ENCODE measurements at places on chromosomes 16 and 17.

GRCh38 chr16:67030221-67030962, 1.4 kb downstream of the CBFB start:
- no peak for DNase-seq

DNA sequence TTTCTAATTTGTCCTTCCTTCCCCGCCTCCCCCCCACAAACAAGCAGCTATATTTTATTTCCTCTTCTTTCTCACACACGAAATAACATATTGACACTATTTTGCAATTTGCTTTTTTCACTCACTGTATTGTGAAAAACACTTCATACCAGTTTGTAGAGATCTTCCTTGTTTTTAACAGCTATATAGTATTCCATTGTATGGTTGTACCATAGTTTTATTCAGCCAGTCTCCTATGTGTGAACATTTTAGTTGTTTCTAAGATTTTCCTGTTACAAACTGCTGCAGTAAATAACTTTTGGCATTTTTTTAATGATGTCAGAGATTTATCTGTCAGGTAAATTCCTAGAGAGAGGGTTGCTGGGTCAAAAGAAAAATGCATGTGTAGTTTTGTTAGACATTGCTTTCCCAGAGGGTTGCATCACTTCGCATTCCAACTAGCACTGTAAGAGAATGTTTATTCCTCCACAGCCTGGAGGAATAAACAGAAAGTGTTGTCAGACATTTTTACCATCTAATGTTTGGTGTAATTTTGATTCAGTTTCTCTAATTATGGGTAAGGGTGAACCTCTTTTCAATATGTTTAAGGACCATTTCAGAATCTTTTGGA, 101.2 kb downstream of the MRTFB start:
- DNase-seq = no peak

DNA sequence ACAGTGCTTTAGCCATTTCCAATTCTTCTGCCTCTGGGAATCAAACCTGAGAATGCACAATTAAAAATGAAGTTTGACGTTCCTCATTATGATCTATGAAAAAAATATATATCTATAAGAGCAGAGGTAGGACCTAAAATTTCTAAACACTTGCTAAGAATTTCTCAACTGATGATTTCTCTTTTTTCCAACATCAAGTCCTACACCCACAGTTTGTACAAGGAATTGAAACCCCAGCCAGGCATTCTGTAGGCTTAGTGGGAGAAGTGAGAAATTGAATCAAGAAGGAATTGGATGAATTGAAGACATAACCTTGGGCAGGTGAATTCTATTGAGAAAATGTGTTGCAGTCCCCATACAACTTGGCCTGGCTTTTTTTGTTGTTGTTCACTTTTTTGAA, 2.7 kb downstream of the CACNG3 start:
- no peak for DNase-seq

GRCh38 chr16:50396761-50397535, 28.2 kb upstream of the BRD7 start:
- no peak for DNase-seq

GRCh38 chr17:58755577-58756245, at the start of gene PPM1E:
Gene PPM1E, plus strand, starts transcription at chr17:58755854.
- no peak for DNase-seq

DNA sequence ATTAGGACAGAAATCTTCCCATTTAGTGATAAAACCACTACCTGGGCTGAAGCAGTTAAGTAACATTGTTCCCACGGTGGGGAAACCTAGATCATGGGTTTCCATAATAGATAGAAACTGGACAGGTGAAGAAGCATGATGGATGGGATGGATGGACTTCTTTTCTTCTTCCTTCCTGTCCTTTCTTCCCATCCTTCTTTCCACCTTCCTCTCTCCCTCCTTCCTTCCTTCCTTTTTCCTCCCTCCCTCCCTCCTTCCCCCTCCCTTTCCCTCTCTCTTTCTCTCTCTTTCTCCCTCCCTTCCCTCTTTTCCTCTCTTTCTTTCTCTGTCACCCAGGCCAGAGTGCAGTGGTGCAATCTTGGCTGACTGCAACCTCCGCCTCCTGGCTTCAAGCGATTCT, 3.1 kb downstream of the PSMC3IP start:
- no peak for DNase-seq

GRCh38 chr16:49890876-49891275, 35.0 kb upstream of the ZNF423 start:
- DNase-seq = no peak

DNA sequence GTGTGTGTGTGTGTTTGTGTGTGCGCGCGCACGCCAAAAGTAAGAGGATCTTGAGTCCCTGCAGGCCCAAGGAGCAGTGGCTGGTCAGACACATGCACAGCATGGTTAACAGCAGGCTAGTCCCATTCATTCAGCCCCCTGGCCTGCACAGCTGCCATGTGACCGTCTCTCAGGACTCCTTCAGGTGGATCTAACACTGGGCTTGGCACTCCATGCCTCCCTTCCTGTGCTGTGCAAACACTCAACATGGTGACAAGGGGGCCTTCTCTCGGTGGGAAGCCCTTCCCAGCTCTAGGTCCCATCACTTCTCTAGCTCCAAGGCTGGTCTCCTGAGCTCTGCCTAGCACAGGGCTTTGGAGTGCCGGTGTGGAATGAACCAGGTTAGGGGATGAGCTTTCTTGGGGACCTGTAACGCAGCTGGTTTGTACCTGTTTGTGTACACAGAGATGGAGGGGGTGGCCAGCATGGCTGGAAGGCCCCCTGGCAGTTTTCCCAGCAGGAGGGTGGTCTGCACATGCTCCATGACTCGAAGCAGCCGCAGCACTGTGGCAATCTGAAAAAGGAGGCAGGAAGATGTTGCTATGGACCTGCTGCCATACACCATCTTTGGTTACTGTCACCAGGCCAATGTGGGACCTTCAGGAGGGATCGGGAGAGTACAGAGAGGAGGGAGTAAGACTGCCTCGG, 69.4 kb upstream of the GCSH start:
- DNase-seq = no peak

DNA sequence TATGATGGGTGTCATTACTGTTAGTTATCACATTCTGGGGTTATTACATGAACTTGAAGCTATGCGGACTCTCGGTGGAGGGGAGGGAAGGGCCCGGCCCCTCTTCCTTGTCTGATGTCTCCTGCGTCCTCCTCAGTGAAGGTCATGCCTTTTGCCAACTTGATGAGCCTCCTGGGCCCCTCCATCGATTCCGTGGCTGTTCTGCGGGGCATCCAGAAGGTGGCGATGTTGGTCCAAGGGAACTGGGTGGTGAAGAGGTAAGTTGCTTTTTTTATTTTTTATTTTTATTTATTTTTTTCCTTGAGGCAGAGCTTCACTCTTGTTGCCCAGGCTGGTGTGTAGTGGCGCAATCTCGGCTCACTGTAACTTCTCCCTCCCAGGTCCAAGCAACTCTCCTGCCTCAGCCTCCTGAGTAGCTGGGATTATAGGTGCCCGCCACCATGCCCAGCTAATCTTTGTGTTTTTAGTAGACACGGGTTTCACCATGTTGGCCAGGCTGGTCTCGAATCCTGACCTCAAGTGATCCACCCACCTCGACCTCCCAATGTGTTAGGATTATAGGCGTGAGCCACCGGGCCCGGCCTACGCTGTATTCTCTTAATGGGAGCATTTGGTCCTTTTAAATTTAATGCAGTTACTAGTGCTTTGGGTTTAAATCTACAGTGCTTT, 21.6 kb downstream of the POLR3E start:
- no peak for DNase-seq

- no peak for DNase-seq
These were observed 188.0 kb downstream of the CDH11 start for GRCh38 chr16:64933885-64934284.

GRCh38 chr17:44842748-44843147, 4.9 kb upstream of the HIGD1B start:
- no peak for DNase-seq

DNA sequence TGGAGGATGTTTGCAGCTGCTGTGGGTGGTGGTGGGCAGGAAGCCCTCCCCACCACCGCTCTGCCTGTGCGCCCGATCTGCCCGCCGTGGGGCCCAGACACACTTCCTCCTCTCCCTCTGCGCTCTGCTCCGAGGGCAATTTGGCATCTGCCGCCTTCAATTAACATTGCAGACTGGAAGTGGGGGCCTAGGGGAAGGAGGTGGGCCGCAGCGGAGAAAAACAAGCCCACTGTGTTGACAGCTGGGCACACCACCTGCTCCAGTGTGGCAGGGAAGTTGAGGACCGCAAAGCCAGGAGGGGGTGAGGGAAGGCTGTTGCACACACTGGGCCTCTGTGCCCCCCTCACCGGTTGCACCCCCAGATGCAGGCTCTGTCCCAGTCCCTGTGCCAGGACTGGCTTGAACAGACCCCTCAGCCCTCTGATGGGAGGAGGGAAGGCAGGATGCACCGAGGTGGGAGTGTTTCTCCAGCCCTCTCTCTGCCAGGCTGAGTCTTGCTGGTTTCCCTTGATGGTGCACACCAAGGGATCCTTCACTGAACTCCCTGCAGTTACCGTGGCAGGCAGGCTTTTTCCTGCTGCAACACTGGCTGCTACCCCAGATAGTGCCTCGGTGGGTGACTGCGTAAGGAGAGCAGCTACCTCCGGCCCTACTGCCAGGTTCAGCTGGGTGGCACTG, 72.8 kb upstream of the MED9 start:
- DNase-seq = peak; percentile 30

- no peak for DNase-seq
These were observed 30.3 kb downstream of the RCVRN start for GRCh38 chr17:9874722-9875121.

DNA sequence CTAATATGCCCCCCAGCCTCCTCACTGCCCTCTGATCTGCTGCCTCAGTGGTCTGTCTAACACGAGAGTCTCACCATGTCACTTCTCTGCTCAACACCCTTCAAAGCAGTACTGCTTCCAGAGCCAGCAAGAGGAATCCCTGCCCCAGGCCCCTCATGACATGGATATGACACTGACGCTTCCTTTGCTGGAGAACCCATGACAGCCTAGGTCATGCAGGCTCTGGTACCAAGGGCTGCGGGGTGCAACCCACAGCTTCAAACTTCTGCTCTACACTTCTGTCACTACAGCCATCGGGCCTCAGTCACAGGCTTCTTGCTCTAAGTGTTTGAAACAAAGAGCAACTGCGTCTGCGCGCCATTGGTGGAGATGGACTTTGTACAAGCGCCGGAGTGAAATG, 32.6 kb upstream of the DLX4 start:
- no peak for DNase-seq

GRCh38 chr16:53417011-53417410, 17.3 kb upstream of the RBL2 start:
- DNase-seq = no peak

- DNase-seq = no peak
These were observed 45.8 kb upstream of the ZCCHC14 start for GRCh38 chr16:87538594-87538993.

DNA sequence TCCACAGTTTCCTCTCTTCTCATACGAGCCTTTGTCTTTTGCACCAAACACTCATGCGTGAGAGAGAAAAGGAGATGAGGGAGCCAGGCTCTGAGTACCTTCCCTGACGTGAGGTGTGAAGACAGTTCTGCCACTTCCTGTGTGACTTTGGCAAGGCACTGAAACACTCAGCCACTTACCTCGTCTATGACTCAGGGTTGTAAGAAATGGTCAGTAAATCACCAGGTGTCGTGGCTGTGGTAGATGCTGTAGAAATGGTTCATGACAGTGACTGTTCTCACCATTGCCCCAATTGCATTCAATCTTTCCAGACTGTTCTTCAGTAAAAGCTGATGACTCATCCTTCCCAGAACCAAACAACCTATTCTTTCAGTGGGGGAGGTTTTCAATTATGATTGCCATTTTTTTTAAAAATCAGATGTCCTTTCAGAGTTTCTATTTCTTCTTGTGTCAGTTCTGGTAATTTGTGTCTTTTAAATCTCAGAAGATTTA, 49.2 kb upstream of the CBFA2T3 start:
- DNase-seq = no peak

GRCh38 chr17:42553866-42554249, 1.1 kb downstream of the HSD17B1 start:
- no peak for DNase-seq

- DNase-seq = no peak
These were observed 19.6 kb downstream of the MPP3 start for GRCh38 chr17:43813386-43813785.

DNA sequence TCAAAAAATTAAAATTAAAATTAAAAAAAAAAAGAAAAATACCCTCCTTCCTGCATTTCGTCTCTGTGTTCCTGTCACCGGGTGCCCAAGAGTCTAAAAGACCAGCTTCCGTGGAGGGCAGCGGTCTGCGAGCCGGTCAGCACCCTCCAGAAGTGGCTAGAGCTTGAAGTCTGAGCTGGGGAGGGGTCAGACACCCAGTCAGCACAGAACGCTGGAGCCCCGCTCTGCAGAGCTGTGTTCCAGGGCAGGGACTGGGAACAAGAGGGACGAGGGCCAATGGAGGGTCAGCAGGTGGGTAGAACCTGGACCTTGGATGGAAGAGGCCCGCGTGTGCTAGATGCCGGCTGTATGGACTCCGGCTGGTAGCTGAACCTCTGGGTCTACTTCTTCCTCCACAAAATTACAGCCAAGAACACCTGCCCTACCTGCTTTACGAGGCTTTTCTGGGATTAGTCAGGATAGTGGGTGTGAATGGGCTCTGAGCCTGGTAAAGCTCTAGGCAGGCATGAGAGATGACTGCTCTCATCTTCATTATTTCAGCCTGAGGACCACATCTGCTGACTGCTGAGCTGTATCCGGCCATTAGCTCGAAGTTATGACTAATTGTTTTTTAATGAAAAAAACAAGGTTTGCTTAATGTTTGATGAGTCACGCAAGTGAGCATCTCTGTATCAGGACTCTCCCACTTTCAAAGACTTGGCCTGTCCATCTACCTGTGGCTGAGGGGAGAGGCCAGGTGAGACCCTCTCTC, 5.9 kb downstream of the TRPV1 start:
- no peak for DNase-seq

DNA sequence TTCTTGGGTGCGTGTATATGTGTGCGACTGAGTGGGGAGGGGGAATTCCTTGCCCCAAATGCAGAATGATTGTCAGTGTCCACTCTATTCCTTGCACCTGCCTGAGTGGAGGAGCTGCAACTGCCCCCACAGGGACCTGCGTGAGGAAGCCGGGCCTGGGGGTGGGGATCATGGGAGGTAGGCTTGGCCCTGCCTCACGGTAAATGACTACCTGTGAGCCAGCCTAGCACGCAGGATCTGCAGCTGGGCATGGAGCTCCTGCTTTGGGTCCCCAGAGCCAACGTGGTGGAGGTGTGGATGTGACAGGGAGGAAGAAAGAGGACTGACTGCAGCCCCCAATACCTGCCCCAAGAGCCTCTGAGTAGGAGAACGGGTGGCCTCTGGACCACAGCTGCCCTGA, 77.0 kb upstream of the GAS7 start:
- DNase-seq = no peak

DNA sequence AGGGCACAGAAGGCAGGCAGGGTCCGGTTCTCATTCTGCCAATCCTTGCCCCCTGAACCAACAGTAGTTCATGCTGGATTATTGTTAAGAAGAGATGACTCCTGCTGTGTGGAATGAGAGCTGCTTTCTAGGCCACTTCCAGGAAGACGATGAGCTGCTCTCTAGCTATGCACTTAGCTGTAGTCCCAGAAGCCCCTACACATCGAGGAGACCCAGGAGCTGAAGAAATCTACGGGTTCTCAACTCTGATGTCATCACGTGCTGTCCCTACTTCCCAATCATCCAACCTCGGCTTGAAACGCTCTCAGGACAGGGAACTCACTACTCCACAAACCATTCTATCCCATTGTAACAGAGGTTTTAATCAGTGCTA, 29.0 kb upstream of the EMP2 start:
- no peak for DNase-seq

- no peak for DNase-seq
These were observed 596.0 kb upstream of the GOT2 start for GRCh38 chr16:59330019-59330670.

Measured in stimulated activated CD4-positive, alpha-beta T cell treated with anti-CD3 and anti-CD28 coated beads, TNF-alpha, amount 100 ng/mL, for 1 hour (primary cell).